ENCODE measurements at places on chromosomes 2 and 18. TPM values are rescaled to one million over a fixed set of nuclear protein-coding genes. Genes with fewer than 3 reads are reported as not detected.

DNA sequence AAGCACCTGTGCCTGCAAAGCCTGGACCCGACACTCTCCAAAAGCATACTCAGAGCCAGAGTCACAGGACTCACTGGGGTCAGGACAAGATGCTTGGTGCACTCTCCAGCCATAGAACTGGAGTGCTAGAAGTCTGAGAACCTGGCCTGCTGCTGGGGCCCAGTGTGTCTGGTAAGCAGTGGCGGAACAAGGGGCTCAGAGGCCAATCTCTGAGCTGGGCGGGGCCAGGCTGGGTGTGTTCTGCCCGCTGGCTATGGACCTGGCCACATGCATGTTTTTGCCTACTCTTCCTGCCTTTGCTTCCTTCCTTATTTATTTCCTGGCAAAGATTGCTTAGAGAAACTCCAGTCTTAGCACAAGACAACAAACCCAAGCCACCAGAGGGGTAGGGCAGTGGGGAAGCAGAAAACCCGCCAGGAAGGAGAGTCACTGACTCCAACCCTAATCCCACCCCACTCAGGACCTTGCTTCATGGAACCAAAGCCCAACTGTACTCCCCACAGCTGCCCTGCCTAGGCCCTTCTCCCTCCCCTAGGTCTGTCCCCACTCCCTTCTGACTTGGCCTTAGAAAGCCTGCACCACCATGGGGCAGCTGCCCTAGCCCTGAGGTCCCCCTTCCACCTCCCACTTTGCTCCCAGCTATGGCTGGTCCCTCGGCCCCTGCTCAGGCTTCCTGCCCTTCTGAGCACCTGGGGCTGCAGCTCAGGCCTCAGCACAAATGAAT is 315.5 kb downstream of the CELF4 start:
- H3K27me3 ChIP-seq, result peaks cover 7% of the 10 kb centered on the region
- H3K4me1 ChIP-seq, result no peaks in the 10 kb centered on the region
- H3K4me3 ChIP-seq, result no peak overlapping the region
- no peak for DNase-seq
- H3K27ac ChIP-seq, result no peak overlapping the region
- no peaks in the 10 kb centered on the region for H3K36me3 ChIP-seq

- H3K4me3 ChIP-seq, result no peak overlapping the region
- no peaks in the 10 kb centered on the region for H3K36me3 ChIP-seq
- DNase-seq, result no peak
- H3K27ac ChIP-seq, result no peak overlapping the region
- H3K4me1 ChIP-seq, result no peaks in the 10 kb centered on the region
Measured at GRCh38 chr2:80259292-80259691, 45.3 kb downstream of the LRRTM1 start.

Gene MOGAT1
- total RNA-seq, result not detected

Gene CNGA3
- not detected for total RNA-seq

Gene CRYBA2
- not detected for total RNA-seq

DNA sequence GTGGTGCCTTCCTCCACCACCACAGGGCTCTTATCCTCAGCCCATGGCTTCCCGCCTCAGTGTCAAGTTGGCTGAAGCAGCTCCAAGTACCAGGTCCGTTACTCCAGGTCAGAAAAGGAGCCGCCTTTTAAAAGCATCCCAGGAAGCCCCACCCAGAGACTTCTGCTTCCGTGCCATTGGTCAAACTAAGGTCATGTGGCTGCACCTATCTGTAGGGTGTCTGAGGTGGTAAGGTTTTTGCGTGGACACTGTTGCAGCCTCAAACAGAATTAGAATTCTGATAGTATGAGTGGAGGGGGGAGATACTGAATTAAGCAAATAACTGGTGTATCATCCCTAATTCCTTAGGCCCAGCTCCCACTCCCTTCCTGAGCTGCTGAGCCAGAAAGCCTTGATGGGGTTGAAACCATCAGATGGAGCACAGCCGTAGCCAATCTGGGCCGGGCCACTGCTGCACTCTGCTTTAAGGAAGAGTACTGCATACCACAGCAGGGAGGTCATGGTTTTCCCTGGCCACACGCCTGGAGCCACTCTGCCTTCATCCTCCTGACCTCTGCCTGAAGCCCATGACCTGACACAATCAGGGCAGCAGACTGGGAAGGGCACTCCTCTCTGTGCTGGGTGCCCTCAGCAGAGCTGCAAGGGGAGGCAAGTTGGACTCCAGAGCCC is 8.4 kb downstream of the TMEM247 start:
- H3K27me3 ChIP-seq, result no peaks in the 10 kb centered on the region
- peaks cover under 1% of the 10 kb centered on the region for H3K4me1 ChIP-seq
- H3K4me3 ChIP-seq, result no peak overlapping the region
- H3K36me3 ChIP-seq, result no peaks in the 10 kb centered on the region

All from natural killer cell (primary cell).